Osteocyte (in vitro differentiated cells): ENCODE measurements at places on chromosomes 16 and 17.

GRCh38 chr16:77589071-77589765, 133.1 kb upstream of the NUDT7 start:
- DNase-seq, result no peak
- H3K27me3 ChIP-seq, result no peaks in the 10 kb centered on the region
- no peaks in the 10 kb centered on the region for H3K4me1 ChIP-seq

- DNase-seq, result no peak
- H3K4me1 ChIP-seq, result peaks cover 65% of the 10 kb centered on the region
- H3K4me3 ChIP-seq, result peak overlapping the region; percentile 44
- no peaks in the 10 kb centered on the region for H3K27me3 ChIP-seq
- H3K36me3 ChIP-seq, result peaks cover 45% of the 10 kb centered on the region
These were observed 96.0 kb downstream of the ZFHX3 start for GRCh38 chr16:72951916-72952315.

DNA sequence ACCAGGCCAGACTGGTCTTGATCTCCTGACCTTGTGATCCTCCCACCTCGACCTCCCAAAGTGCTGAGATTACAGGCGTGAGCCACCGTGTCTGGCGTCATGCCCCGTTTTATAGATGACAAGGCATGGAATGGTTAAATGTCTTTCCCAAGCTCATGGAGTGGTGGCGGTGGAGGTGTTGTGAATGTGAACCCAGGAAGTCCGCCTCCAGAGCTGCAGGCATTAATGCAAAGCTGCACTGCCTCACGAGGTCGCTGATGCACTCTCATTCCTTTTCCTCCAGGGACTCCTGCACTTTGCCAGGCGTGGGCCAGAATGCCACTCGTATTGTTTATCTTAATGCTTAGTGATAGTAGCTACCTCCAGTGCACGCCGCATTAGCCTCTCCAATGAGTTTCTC, 149.6 kb downstream of the WWOX start:
- no peak overlapping the region for H3K27ac ChIP-seq
- peaks cover 2% of the 10 kb centered on the region for H3K36me3 ChIP-seq
- no peak for DNase-seq
- no peaks in the 10 kb centered on the region for H3K27me3 ChIP-seq
- H3K4me3 ChIP-seq, result no peak overlapping the region
- H3K4me1 ChIP-seq, result peaks cover 19% of the 10 kb centered on the region

DNA sequence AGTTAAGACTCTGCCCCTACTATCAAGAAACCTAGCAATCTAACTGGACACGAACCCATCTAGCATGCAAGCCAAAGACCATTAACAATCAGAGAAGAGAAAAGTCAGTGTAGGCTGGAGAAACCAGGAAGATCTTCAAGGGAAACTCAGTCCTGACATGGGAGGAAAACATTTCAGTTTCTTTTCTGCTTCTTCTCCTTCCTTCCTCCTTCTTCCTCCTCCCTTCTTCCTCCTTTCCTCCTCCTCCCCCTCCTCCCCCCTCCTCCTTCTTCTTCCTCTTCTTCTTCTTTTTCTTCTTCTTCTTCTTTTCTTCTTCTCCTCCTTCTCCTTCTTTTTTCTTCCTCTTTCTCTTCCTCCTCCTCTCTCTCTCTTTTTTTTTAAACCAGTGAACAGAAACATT, 29.6 kb upstream of the SHISA9 start:
- no peaks in the 10 kb centered on the region for H3K4me1 ChIP-seq
- H3K27ac ChIP-seq, result no peak overlapping the region
- H3K4me3 ChIP-seq, result no peak overlapping the region
- H3K27me3 ChIP-seq, result peaks cover 2% of the 10 kb centered on the region

DNA sequence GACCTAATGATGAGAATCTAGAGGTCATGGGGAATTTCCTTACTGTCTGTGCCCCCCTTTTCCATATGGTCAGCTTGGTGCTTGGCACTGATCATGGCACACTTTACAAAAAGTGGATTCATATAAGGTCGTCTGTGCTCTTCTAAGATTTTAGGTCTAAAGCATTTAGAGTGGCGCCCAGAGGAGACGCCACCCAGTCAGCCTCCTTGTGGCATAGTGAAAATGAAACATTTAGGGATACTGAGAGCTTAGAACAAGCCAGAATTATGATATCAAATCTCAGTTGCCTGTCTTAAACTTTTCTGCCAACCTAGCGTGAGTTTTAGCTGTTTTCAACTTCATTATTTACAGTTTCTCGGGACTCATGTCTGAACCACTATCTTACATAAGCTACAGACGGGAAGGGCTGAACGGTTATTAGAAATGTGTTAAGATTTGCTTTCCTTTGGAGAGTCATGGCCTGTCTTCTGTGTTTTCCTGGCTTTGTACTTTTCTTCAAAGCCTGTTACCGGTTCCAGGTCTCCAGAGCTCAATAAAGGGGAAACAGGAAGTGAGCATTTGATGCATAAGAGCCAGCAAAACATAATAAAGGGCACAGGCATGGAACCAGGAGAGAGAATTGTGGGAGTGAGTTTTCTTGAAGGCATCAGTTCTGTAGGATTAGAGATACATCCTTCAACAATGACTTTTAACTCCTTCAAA, 13.7 kb downstream of the ZNRF1 start:
- H3K27ac ChIP-seq, result peak overlapping the region; percentile 92
- no peaks in the 10 kb centered on the region for H3K27me3 ChIP-seq
- no peak for DNase-seq
- no peaks in the 10 kb centered on the region for H3K36me3 ChIP-seq

GRCh38 chr17:4156750-4157381, 13.9 kb downstream of the CYB5D2 start:
- H3K36me3 ChIP-seq, result peaks cover 5% of the 10 kb centered on the region
- no peak for DNase-seq
- H3K4me1 ChIP-seq, result peaks cover 14% of the 10 kb centered on the region
- H3K27me3 ChIP-seq, result no peaks in the 10 kb centered on the region

- DNase-seq, result no peak
- no peak overlapping the region for H3K27ac ChIP-seq
- no peaks in the 10 kb centered on the region for H3K36me3 ChIP-seq
- H3K4me3 ChIP-seq, result no peak overlapping the region
- H3K4me1 ChIP-seq, result no peaks in the 10 kb centered on the region
These were observed 1.8 kb upstream of the PIK3R6 start for GRCh38 chr17:8869114-8869815.

DNA sequence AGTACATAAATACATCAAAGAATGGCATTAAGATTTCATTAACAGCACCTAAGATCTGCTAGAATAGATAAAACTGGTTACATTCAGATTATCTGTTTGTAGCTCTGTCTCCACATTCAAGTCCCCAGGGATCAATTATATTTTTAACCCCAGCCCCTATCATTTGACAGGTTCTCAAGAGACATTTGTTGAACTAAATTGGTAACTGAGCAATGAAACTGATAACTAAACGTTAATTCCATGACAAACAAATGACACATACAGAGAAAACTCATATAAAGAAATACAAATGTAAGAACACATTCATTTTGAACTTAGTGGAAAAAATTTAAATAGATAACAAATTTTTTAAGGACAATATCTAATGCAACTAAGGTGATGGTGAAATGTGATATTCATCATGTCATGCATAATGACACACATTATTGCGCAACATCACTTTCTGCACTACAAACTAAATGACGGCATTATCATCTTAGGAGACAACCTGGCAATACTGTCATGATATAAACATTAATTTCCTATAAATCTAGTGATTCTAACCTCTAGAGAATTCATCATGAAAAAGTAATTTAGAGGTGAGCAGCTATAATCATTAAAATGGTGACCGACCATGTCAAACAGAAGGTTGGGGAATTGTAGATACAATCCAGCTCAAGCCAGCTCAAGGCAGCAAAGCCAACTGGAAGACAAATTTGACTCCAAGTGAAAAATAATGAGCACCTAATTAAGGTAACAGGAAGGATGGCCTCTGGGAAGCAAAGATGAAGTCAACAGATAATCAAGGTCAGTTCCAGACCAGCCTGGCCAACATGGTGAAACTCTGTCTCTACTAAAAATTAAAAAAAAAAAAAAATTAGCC, 9.5 kb downstream of the ARHGAP17 start:
- peak overlapping the region; percentile 55 for H3K27ac ChIP-seq
- H3K36me3 ChIP-seq, result peaks cover 3% of the 10 kb centered on the region
- DNase-seq, result no peak
- H3K4me1 ChIP-seq, result peaks cover 57% of the 10 kb centered on the region

DNA sequence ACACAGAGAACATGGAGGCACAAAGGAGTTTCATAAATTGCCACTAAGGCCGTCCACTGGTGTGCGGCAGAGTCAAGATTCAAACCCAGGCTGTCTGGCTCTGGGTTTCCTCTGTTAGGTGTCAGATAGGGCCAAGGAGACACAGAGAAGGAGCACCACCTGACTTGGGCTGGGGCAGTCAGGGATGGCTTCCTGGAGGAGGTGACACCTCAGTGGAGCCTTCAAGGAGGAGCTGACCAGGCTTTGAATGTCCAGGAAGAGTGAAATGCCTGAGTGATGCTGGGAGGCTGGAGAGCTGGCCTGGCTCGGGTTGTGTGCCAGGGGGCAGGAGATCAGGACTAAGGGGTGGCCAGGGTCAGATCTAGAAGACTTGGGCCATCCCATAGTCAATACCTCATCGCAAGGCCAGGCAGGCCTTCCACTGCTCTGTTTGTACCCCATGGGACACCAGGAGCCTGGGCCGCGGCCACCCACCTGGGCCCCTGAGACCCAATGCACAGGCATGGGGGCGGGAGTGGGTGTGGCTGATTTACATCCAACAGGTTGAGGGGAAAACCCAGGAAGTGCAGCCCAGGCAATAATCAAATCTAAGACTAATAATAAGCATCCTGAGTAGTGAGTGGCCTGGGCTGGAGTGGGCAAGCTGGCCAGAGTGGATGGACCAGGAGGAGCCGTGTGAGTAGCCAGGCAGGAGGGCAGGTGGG, 73.7 kb downstream of the USP22 start:
- no peak for DNase-seq
- no peak overlapping the region for H3K4me3 ChIP-seq
- peaks cover 46% of the 10 kb centered on the region for H3K36me3 ChIP-seq

DNA sequence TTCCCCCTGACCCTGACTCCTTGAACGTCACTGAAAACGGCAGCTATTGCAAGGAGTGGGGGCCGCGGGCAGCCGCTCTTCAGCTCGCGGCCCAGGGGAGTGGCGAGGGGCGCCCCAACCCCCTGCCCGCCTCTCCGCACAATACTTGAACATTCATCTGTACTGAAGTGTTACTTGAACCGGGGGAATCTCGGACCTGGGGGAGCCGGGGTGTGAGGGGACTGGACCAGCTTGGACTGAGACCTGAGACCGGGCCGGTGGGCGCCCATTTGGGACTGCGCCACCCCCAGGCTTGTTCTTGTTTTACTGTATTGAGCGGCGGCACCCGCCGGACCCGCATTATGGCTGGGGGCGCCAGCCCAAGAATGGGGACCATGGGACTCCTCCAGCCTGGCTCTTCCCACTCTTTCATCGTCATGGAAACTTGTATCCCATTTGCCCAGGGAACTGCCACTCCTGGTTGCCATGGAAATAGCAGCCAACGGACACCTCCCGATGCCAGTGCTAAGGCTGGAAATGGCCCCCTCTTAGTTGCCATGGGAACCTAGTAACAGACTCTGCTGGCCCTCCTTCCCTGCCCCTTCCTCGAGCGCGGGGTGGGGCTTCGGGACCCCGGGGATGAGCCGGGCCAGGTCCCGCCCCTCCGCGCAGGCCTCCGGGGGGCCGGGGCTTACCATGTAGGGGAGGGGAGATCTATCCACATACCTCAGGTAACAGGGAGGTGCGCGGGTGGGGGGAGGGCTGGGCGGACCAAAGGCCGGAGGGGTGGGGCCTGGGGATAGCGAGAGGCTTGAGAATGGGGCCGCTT, 805 bp upstream of the ORAI3 start:
- DNase-seq, result peak; percentile 98
- peak overlapping the region; percentile 86 for H3K4me3 ChIP-seq
- H3K27me3 ChIP-seq, result no peaks in the 10 kb centered on the region
- H3K27ac ChIP-seq, result peak overlapping the region; percentile 97
- H3K36me3 ChIP-seq, result peaks cover 14% of the 10 kb centered on the region

- peaks cover 40% of the 10 kb centered on the region for H3K4me1 ChIP-seq
- peaks cover 11% of the 10 kb centered on the region for H3K36me3 ChIP-seq
- H3K27me3 ChIP-seq, result peaks cover 7% of the 10 kb centered on the region
- H3K27ac ChIP-seq, result no peak overlapping the region
- peak overlapping the region; percentile 80 for H3K4me3 ChIP-seq
These were observed 762 bp downstream of the PYCARD start for GRCh38 chr16:31201582-31202413.

DNA sequence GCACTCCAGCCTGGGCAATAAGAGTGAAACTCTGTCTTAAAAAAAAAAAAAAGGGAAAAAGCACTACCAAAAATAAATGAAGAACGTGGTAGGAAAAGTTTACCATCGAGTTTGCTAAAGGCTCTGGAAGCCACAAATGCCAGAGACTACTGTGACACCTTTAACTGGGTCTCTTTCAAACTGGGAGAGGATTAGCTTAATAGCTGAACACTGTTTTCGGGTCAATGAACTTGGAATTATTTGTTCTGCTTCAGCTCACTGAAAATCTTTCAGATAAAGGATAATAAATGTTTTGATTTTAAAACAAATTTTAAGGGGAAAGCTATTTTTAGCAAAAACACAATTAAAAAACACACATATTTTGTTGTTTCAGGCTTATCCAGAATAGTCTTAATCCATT, 1.4 kb downstream of the RETREG3 start:
- DNase-seq, result no peak
- H3K4me3 ChIP-seq, result peak overlapping the region; percentile 99
- no peak overlapping the region for H3K27ac ChIP-seq
- peaks cover 39% of the 10 kb centered on the region for H3K4me1 ChIP-seq

DNA sequence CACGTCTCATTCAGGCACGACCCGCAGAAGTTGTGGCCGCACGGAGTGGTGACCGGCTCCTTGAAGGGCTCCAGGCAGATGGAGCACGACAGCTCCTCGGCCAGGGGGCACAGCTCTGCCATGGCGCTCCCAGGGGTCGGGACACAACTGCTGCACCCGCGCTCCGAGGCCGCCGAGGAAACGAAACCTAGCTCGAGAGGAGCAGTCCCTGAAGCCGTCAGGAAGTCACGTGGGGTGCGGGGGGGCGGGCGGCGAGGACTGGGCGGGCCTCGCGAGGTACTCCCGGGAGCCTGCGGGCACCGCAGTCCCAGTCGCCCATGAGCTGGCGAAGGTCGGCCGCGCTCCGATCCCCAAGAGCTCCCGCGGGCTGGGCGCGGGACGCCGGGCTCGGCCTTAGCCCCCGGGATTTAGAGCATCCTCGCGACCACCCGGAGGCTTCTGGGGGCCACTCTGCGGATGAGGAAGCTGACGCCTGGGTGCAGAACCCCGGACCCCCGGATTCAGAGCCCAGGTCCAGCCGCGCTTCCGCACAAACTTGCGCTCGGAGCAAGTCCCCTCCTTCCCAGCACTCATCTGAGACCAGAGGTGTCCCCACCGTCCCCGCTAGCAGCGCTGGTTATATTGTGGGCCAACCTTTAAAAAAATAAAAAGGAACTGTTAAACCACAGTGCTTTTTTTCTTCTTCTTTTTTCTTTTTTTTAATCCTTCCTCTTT, at the start of gene TRIM25:
Gene TRIM25, minus strand, starts transcription at position 183 of the 714 bp plus-strand sequence. Its CDS starts 61 bp downstream, at position 122.
- H3K36me3 ChIP-seq, result no peaks in the 10 kb centered on the region
- peak; percentile 92 for DNase-seq
- peak within 1 kb of the TSS; percentile 91 for H3K27ac ChIP-seq
- H3K27me3 ChIP-seq, result no peaks in the 10 kb centered on the region
- H3K4me1 ChIP-seq, result peaks cover 39% of the 10 kb centered on the region
